ENCODE measurements at places on chromosomes 11 and 22. TPM values are rescaled to one million over a fixed set of nuclear protein-coding genes. Genes with fewer than 3 reads are reported as not detected.

DNA sequence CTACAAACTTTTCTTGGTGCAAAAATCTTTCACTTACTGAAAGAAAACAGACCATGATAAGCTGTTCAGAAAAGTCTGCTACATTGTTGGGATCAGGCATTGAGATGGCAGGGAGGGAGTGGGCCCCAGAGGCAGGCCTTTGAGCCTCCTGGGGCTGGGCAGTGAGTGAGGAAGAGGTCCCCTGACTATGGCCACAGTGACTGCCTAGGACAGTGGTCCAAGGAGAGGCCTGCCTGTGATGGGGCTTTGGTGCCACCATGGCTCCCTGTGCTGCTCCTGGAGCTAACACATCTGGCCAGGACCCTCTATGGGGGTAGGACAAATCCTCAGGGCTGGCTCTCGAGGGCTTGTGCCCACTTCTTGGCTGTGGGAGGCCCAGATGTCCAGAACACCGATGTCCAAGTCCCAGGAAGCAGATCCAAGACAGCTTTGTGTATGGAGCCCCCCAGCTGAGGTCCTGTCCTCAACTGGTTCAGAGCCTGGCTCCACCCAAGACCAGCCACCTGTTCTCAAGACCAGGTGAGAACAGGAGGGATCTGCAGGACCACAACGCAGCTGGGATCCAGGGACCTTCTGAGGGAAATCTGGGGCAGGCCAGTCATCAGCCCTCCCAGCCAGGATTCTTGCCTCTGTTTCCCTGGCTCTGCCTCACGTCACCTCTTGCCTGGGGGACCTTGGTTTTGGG lies 36.9 kb downstream of the PPM1F start:
- no peak for DNase-seq

DNA sequence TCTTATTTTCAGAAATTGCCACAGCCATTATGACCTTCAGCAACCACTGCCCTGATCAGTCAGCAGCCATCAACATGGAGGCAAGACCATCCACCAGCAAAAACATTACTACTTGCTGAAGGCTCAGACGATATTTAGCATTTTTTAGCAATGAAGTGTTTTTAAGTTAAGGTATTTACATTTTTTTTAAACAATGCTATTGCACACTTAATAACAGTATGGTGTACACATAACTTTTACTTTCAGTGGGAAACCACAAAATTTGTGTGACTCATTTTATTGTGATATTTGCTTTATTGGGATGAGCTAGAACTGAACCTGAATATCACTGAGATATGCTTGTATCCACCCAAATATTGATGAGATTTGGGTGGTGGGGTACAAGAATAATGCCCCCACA lies 110.9 kb downstream of the TSPAN18 start:
- DNase-seq: no peak

GRCh38 chr11:120564573-120565311 lies 53.2 kb downstream of the GRIK4 start:
- no peak for DNase-seq

GRCh38 chr11:83278351-83278750 lies 7.8 kb downstream of the CCDC90B start:
- DNase-seq: no peak

- no peak for DNase-seq
Observed at GRCh38 chr22:41910050-41911000, 4.5 kb downstream of the SHISA8 start.

- no peak for DNase-seq
Observed at GRCh38 chr22:44544816-44545433, 46.9 kb upstream of the RTL6 start.

GRCh38 chr22:49600468-49600867 lies 227.2 kb downstream of the BRD1 start:
- no peak for DNase-seq

GRCh38 chr11:45692808-45693453 lies 27.5 kb upstream of the CHST1 start:
- no peak for DNase-seq

DNA sequence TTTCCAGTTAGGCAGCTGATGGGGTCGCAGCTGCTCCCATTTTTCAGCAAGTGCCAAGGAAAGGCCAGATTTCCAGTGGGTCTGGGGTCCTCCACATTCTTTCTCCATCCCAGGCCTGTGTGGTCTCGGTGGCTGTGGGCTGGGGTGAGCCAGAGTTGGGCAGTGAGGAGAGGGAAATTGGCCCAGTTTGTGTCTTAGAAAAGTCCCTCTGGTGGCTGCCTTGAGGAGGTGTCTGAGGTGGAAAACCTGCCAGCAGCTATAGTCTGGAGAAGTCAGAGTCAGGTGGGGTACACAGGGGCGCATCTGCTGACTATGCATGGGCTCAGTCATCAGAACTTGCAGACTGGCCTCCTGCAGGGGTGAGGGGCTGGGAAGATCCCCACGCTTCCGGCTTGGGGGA lies 30.5 kb downstream of the MRGPRD start:
- DNase-seq: no peak

DNA sequence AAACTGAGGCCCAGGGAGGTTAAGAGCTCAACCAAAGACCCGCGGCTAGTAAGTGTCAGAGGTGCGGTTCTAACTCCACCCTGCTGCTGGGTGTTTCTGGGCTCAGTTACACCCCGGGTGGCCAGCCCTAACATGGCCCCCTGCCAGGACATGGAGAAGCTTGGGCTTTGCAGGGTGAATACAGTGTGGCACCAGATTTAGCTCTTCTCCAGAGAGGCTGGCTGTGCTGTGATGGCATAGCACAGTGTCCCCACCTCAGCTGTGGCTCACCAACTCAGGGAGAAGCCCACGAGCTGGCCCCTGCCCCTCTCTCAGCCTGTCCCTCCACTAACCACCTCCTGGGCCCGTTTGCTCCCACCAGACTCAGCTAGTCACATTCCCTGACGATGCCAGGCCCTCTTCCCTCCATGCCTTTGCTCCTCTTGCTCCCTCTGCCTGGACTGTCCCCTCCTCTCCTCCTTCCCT lies 7.0 kb downstream of the UCP3 start:
- DNase-seq: no peak

GRCh38 chr11:57778318-57779037 lies 16.9 kb downstream of the CTNND1 start:
- DNase-seq: peak; percentile 90

DNA sequence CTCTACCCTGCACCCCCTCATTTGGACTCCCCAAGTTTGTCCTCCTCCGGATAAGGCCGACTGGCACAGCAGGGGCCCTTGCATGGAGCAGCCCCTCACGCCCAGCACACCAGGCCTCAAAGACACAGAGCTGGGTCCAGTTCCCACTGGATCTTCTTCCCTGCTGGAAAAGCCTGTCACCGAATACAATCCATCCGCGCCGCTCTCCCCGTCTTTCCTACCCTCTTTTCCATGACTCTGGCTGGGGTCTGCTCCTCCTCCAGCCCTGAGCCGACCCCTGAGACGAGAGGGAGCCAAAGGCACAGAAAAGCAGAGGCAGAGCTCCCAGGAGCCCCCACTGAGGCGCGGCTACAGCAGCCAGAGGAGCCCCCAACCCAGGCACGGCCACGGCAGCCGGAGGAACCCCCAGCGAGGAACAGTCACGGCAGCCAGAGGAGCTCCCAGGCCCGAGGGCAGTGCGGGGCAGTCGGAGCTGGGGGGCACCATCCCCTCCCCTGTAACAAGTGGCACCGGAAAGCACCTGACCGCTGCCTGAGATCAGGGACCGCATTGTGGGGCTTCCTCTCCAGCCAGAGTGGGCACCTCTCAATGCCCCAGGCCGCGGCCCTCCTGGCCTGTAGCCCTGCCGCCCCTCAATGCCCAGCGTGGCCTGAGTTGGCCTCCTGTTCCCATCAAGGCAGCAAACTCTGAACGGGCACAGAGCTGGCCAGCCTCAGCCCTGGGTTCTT lies 12.0 kb downstream of the ALG12 start:
- DNase-seq: no peak

- no peak for DNase-seq
Observed at GRCh38 chr22:47151490-47151889, 389.0 kb downstream of the TBC1D22A start.

GRCh38 chr11:9575260-9576240 lies 2.1 kb downstream of the WEE1 start:
- peak; percentile 72 for DNase-seq

DNA sequence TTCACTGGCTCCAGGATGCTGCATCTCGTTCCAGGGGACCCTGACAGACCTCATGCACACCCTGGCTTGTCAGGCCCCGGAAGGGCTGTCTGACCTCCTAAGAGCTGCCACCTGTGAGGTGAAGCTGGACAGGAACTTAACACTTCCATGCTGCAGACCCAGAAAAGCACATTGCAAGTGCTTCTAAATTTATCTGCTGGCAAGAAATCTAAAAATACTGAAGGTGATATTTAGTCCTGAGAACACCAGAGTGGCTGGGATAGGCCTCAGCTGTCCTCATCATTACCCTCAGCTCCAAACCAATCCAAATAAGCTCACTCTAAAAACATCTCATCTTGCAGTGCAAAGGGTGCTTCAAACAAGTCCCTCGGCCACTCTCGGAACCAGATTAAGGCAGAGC lies 46.7 kb downstream of the ABTB2 start:
- no peak for DNase-seq

The SYT12 gene
- 0.10 TPM for total RNA-seq

The A4GALT gene
- total RNA-seq: 11.7 TPM

The TUB gene
- 2.4 TPM for total RNA-seq

The LSP1 gene
- 1.1 TPM for total RNA-seq

The TMEM223 gene
- total RNA-seq: 14.2 TPM
